ENCODE measurements at places on chromosomes 6 and 20.

DNA sequence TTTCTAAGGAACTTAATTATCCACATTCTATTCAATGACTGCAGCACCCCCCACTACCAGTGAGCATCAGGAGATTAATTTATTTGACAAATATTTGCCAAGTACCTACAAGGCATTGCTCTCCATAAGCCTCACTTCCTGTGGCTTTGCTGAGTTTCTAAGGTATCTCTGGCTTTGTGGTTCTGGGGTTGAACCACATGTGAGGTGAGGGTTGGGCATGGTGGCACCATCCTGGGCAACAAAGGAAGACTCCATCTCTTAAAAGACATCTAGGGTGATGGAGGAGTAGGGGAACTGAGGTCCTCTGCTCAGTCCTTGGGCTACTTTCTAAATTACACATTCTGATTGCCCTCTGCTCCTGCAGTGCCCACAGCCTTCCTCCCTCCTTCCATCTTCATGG, 25.5 kb upstream of the WFDC2 start:
- no peak for DNase-seq

DNA sequence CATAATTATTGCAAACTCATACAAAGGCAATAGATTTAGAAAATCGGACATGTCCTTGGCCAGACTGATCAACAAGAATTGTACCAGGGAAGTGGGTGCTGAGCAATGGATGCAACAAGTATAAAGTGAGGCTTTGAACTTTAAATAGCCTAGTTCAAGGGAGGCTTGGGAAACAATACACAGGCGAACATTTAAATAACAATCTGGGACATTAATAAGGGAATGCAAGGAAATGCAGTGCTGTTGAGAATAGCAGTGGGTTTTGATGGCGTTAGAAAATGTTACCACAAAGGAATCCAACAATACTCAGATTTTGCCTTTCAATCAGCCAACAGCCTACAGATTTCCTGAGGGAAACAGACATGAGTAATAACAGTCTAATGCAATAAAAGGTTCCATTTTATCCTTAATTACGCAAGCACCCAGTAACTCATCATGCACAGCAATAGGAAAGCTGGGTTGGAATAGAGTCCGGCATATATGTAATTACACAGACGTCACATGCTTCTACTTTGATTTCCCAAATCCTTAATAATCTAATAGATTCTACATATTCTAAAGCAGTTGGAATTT, 134.6 kb downstream of the PHACTR1 start:
- DNase-seq = peak; percentile 29

DNA sequence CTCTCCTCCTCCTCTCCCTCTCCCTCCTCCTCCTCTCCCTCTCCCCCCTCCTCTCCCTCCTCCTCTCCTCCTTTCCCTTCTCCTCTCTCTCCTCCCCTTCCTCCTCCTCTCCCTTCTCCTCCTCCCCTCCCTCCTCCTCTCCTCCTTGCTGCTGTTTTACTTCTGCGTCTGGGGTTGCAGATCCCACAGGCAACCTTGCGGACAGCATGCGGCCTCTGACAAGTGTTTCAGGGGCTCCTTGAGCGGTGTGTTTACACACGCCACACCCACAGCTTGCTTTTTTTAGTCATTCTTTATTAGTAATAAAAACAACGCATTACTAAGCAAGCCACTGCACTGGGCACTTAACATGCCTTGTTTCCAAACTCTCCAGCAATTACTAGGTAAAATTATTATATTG, 81.9 kb downstream of the TFAP2C start:
- DNase-seq = peak; percentile 4

DNA sequence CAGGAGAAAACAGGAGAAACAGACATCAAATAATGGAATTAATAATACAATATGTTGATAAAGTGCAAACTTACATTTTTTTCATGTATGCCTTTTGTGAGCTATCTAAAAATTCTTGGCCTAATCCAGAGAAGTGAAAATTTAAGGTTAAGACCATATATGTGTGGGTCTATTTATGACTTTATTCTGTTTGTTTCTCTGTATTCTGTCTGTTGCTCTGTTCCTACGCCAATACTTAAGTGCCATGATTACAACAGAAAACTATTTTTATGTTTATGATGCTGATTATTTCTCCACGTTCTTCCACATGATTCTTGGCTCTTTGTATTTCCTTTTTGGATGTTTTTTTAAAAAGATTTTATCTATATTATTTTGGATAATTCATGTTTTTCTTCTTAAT, 109.6 kb upstream of the MAP3K4 start:
- DNase-seq = peak; percentile 2

GRCh38 chr6:128280960-128281359, 239.4 kb downstream of the PTPRK start:
- DNase-seq = no peak

DNA sequence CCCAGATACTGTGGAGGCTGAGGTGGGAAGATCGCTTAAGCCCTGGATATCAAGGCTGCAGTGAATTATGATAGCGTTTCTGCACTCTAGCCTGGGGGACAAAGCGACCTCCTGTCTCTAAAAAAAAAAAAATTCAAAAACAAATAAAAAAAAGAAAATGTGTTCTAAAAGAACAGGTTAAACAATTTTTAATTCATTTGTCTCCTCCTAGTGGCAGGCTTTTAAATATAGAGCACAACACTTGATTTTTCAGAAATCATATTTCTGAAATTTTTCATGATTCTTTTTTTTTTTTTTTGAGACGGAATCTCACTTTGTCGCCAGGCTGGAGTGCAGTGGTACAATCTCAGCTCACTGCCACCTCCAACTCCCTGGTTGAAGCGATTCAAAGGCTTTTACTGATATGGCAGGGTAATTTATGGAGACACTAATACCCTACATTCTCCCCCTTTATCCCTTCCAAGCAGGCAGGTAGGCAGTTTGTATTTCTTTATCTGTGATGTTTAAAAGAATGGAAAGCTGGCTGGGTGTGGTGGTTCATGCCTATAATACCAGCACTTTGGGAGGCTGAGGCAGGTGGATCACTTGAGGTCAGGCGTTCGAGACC, 8.7 kb upstream of the GTF3C6 start:
- peak; percentile 71 for DNase-seq
